Activated CD8-positive, alpha-beta T cell treated with anti-CD3 and anti-CD28 coated beads, Interleukin-2, amount 10 ng/mL, durations not matched to agents 7 days and 5 days (primary cell): ENCODE measurements at places on chromosomes 12 and 14. TPM values are rescaled to one million over a fixed set of nuclear protein-coding genes. Genes with fewer than 3 reads are reported as not detected.

DNA sequence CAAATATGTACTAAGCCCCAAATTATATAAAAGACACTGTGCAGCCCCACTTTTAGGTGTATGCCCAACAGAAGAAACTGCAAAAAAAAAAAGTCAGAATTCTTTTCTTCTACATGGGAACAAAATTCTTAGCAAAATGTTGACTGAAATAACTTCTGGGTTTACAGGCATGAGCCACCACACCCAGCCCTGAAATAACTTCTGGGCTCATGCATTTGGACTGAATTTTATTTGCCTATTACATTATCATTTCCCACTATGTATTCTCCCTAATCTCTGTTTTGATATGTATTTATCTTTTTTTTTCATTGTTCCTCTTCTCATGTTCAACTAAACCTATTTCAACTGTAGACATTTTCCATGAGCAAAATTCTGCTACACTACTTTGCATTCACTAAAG lies 169.2 kb downstream of the GRIN2B start:
- no peak for DNase-seq

Gene SLC35E3
- 9.6 TPM for total RNA-seq

Gene IGFBP6
- total RNA-seq, result 3.1 TPM

- no peak for DNase-seq
Observed at GRCh38 chr12:116182359-116183063, 95.0 kb downstream of the MED13L start.
